Frontal cortex (tissue), 4 donors: ENCODE measurements at places on chromosomes 6 and 20. TPM values are rescaled to one million over a fixed set of nuclear protein-coding genes. Genes with fewer than 3 reads are reported as not detected.
A peak's percentile ranks its signal among the peaks of the same experiment; 100 is the strongest.

- no peak for DNase-seq
Observed at GRCh38 chr6:167270499-167271311, 20.4 kb upstream of the UNC93A start.

GRCh38 chr20:57476084-57476526 is 48.8 kb downstream of the CTCFL start:
- DNase-seq, result no peak

DNA sequence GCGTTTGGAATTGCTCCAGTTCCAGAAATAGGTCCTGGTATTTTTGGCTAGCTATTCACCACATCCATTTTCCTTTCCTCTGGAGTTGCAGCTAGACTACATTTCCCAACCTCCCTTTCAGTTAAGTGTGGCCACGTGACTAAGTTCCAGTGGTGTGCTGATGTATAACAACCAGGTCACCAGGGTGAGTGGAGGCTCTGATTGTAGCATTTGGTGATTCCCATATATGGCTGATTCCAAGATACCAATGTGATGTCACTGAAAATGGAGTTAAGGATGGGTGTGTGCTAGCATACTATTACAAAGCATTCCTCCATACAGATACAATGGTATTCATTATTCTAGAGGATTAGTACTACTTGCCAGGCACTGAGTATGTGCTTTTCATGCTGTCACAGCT is 49.7 kb upstream of the STK35 start:
- no peak for DNase-seq

CDC40 gene
- 21.2 TPM for total RNA-seq

DNA sequence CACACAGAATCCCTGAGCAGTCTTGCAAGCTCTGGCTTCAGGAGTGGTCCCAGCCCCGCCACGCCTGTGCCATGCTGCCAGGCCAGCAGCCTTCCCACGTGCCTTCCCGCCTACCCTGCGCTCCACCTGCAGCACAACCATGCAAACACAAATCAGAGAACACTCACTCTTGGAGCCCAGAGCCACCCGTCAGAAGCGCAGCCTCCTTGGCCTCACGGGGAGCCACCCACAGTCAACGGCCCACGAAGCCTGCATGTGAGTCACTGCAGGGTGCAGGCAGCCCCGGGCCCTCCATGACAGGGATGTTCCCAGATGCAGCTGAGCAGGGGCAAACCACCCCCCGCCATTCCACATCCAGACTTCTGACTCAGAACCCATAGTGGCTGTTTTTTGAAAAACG is 217.0 kb downstream of the DLL1 start:
- no peak for DNase-seq

GMDS gene
- total RNA-seq, result 5.3 TPM

DNA sequence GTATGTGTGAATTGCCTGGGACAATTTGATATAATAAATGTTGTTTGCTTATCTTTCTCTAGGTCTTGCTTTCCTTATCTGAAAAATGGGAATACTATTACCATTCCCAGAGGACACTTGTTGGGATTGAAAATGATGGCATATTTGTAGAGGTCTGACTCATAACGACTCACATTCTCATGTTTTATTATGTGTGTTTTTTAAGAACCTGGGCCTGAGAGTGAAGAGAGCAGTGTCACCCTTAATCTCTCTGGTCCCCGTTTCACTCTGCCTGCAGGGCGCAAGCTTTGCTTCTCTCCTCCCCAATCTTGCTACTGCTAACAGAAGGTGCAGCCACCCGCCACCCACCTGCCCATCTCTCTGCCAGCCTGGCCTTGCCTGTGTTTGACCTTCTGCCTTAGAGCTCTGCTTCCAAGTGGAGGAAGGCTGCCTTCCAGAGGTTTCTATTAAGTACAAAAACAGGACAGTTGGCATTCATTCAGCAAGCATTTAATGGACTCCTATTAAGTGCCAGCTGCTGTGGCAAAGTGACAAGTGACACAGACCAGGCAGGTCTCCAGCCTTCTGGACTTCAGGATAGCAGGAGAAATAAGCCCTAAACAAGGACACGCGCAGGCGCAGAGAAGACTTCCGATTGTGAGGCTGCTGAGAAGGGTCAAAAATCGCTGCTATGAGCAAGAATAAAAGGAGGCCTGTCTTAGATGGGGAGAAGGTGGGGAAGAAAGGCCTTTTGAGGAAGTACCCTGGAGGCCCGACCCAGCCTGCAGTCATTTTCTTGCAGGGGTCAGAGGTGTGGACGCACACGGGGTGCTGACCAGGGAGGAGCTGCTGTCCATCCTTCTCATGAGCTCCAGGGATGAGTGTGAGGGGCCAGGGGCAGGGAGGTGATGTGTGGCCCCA is 112.5 kb downstream of the JPH2 start:
- no peak for DNase-seq

ID4 gene
- 123 TPM for total RNA-seq

RAD21L1 gene
- under 0.01 TPM for total RNA-seq

DNA sequence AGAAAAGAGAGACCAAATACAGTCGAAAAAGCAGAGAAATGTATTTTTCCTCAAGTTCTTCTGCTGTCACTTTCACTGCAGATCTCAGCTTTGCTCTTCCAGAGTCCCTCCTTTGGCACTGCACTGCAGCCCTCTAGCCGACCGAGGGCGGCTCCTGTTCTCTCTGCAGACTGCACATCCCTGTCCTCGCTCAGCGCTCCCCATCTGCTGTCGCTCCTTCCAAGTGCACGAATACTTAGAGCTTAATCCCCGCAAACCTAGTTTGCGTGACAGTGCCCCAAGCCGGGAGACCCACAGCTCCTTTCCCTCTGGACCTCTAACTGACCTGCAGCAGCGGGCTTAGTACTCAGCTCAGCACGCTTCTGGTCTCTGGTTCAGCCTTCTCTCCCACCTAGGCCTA is 15.2 kb downstream of the RPP21 start:
- DNase-seq, result no peak

LAMP5 gene
- total RNA-seq, result 12.6 TPM

DNA sequence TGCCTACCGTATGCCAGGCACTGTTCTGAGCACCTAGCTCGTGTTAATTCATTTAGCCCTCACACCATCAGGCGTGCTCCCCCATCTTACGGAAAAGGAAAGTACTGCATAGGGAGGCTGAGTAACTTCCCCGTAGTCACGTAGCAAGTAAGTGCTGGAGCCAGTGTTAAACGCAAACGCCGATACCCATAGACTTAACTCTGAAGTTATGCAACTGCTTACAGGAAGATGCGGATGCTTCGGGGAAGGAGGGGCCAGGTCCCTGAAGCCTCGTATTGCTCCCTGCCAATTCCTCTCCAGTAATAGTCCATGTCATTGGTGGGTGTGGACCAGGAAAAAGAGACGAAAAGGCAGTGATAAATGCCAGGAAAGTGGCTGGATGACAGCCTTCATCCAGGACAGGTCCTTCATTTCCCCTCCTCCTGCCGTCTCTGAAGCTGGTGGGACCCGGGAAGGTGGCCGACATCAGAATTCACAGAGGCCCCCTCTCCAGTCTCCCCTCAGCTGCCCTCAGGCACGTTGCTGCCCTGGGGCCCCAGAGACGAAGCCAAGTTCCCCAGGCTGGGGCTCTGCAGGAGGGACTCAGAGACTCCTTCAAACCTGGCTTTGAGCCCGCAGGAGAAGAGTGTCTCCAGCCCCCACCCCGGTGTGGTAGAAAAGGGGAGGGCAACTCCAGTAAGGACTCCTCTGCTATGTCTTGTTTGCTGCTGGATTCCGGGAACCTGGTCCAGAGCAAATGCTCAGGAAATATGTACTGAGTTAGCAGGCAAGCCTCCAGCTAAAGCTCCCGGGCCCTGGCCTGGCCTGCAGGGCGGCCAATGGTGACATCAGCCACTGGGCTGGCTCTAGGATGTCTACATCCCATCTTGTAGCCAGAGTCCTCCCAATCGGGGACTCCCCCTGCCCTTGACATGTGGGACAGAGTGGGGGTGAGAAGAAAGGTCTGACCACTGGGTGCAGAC is 37.8 kb downstream of the RAB44 start:
- peak; percentile 74 for DNase-seq

SERAC1 gene
- 17.5 TPM for total RNA-seq

VGLL2 gene
- not detected for total RNA-seq

SEL1L2 gene
- 0.41 TPM for total RNA-seq

DNA sequence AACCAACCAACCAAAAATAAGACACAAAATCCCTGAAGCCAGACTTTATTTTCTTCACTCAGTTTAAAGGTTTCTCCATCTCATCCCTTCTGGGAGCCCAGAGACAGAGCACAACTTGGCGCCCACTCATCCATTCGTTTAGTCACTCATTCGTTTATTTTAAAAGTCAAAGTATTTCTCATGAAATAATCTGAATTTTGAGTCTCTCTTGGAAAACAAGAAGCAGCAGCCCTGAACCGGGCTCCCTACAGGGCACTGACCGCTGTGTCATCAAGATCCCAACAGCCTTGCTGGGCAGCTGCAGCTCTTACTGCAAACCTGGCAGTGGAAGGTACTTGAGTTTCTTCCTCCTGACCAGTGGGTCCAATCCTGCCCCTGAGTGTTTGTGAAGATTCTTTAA is 171.6 kb downstream of the THBS2 start:
- no peak for DNase-seq

ENPP1 gene
- 0.41 TPM for total RNA-seq

RNF39 gene
- not detected for total RNA-seq

- no peak for DNase-seq
Observed at GRCh38 chr6:22399693-22400092, 102.9 kb upstream of the PRL start.

- DNase-seq, result no peak
Observed at GRCh38 chr6:14871221-14871620, 374.6 kb upstream of the JARID2 start.

- no peak for DNase-seq
Observed at GRCh38 chr6:122063076-122063475, 336.4 kb upstream of the HSF2 start.

LY6G6D gene
- total RNA-seq, result not detected

GINS1 gene
- total RNA-seq, result 9.8 TPM

DNA sequence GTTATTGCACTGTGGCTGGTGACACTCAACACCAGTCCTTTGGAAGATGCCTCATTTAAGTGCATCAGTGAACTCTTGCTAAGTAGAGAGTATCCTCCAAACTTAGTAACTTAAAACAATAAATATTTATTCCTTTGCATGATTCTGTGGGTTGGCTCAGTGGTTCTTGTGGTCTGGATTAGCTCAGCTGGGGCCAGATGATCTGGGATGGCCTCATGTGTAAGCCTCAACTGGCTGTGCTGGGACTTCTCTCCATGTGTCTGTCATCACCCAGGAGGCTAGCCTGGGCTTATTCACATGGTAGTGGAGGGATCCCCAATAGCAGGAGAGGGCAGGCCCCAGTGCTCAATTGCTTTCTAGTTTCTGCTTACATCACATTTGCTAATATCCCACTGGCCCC is 8.3 kb downstream of the LRRN4 start:
- DNase-seq, result no peak

TOX2 gene
- total RNA-seq, result 0.41 TPM

DNA sequence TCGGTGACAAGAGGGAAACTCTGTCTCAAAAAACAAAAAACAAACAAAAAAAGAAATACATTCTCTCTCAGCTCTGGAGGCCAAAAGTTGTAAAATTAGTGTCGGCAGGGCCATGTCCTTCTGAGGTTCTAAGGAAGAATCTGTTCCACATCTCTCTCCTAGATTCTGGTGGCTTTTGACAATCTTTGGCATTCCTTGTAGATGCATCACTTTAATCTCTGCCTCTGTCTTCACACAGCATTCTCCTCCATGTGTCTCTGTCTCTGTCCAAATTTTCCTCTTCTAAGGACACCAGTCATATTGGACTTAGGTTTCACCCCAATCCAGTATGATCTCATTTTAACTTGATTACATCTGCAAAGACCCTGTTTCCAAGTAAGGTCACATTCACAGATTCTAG is 9.1 kb downstream of the PPP2R5D start:
- DNase-seq, result no peak
